Activated naive CD8-positive, alpha-beta T cell treated with anti-CD3 and anti-CD28 coated beads, Interleukin-2, amount 10 ng/mL, durations not matched to agents 7 days and 5 days (primary cell): ENCODE measurements at places on chromosomes 13 and 19. TPM values are rescaled to one million over a fixed set of nuclear protein-coding genes. Genes with fewer than 3 reads are reported as not detected.

CDC37 gene
- 248 TPM for total RNA-seq

DAND5 gene
- not detected for total RNA-seq

SLC10A2 gene
- total RNA-seq, result not detected

DNA sequence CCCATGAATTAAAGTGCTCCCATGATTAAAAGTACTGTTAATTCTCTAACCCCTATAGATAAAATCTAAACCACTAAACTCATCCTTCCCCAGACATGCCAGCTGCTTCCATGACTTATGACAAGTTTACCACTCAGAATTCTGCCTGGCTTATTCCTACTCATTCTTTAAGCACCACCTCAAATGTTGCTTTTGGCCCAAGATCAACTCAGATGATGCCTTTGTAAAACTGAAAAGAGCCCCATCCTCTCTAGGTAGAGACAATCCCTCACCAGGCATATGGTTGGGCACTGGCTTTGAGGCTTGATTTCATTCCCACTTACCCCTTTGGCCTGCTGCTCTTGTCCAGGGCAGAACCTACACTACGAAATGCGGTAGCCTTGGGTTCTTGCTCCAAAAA, 250.0 kb downstream of the DNAJC15 start:
- no peak overlapping the region for H3K4me3 ChIP-seq
- peaks cover 8% of the 10 kb centered on the region for H3K27me3 ChIP-seq
- no peak overlapping the region for H3K27ac ChIP-seq
- DNase-seq, result no peak
- H3K4me1 ChIP-seq, result no peaks in the 10 kb centered on the region

DNA sequence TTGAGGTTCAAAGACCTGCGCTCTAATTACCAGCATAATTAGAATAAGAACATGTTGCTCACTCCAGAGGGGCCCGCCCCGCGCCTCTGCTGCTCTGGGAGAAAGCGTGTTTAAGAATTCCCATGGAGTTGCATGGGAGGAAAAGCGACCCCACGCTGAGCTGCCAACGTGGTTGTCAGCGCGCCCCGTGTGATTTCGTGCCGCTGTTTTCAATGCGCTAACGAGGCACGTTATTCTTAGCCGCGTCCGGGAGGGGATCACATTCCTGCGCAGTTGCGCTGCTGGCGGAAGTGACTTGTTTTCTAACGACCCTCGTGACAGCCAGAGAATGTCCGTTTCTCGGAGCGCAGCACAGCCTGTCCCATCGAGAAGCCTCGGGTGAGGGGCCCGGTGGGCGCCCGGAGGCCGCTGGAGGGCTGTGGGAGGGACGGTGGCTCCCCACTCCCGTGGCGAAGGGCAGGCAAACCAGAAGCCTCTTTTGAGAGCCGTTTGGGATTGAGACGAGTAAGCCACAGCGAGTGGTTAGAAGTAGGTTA, 173.8 kb upstream of the SOX1 start:
- no peak for DNase-seq
- peaks cover 1% of the 10 kb centered on the region for H3K36me3 ChIP-seq
- H3K27ac ChIP-seq, result no peak overlapping the region
- no peak overlapping the region for H3K4me3 ChIP-seq
- H3K27me3 ChIP-seq, result peaks cover 38% of the 10 kb centered on the region

CRLF1 gene
- total RNA-seq, result not detected

DNA sequence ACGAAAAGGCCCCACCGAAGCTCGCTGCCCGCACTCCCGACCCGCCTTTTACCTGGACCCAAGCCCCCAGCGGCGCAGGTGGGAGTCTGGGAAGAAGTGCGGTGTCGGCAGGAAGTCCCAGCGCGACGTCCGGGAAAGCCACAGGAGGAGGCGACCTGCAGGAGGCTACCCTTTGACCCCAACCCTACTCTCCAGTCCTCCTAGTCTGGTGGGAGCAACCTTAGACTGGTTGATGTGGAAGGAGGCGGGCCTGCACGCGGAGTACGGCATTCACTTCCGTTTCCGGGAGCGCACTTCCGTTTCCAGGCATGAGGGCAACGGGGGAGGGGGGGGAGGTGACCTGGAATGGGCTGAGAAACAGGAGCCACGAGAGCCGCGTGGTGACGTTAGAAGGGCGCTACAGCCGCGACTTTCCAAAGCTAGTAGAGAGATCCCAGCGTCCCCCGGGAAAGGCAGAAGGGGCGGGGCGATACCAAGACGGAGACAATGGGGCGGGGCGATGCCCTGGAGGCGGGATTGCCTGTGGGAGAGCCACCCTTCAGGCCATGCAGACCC, 28.5 kb downstream of the ZNF266 start:
- H3K4me1 ChIP-seq, result peaks cover 9% of the 10 kb centered on the region
- peak overlapping the region; percentile 85 for H3K4me3 ChIP-seq
